Prostate gland (tissue), 2 donors: ENCODE measurements at places on chromosomes 6 and 20.

DNA sequence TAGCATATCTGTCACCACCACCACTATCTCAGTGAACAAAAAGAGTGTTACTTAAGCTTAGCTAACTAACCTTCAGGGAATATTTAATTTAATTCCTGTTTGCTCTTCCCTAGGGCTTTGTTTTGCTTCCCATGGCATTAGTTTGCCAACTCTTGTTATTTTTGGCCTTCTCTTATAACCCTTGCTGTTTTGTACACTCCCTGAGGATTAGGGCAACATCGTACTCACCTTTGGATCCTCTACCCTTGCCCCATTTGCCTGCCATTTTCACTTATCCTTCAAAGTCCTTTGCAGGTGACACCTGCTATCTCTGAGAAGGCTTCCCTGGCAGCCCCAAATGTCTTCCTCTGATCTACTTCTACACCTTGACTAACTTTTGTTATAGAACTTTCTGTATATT, 23.7 kb downstream of the ACOT13 start:
- DNase-seq = no peak

- no peak for DNase-seq
Measured at GRCh38 chr6:13425943-13426931, 61.2 kb downstream of the GFOD1 start.

DNA sequence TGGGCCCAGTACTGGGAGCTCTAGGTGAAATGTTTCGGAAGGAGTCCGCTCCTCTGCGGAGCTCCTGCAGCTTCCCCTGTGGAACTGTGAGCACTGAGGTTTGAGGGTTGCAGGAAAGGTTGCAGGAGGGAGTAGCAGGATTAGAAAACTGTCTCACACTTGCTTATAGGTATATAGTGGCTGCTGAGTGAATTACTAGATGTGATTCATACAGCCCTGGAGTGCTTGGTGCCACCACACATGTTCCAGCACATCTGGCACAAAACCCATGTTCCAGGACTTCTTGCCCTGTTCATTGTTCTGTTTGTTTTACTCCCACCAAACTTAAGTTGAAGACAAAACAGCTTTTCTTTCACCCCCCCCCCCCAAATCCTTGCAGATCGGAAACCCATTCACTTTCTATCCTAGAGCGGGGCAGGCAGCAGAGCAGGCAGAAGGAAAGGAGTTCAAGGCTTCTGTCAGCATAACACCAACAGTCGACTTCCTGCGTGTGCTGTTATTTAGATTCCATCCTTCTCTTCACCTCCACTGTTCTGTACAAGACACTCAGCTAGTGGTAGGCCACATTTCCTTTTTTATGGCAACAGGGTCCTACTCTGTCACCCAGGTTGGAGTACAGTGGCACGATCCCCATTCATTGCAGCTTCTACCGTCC, 669 bp upstream of the PEX6 start:
- peak; percentile 27 for DNase-seq

DNA sequence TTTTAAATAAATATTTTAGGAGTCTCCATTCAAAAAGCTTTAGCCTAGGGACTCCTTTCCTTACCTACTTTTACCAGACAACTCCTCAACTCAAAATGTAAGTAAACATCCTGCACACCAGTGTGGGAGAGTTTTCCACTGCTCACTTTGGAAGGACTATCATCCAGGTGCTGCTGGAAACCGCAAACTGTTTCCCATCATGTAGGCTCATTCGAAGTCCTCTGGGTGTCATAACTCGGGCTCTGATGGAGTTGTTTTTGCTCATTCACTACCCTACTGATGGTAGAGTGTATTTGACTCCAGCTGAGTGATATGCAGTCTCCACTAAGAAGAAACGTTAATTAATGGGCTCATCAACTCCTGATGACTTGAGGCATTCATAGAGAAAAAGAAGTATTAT, 136.5 kb upstream of the AKAP12 start:
- no peak for DNase-seq

DNA sequence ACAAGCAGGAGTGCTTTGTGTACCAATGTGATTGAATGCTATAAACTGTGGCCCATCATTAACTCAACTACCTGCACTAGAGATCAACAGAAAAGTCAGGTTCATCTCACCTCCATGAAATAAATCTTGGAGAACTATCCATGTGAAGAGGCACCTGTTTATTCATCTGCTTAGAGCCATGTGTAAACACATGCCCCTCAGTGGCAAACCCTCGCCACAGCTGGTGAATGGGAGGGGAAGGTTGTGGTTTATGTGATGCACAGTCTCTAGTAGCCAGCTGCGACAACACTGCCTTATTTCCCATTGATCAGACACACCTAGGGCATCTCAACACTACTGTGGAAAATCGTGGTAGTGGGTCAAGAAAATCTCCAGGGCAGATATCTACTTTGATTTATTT, 640.2 kb downstream of the PTPRT start:
- no peak for DNase-seq

DNA sequence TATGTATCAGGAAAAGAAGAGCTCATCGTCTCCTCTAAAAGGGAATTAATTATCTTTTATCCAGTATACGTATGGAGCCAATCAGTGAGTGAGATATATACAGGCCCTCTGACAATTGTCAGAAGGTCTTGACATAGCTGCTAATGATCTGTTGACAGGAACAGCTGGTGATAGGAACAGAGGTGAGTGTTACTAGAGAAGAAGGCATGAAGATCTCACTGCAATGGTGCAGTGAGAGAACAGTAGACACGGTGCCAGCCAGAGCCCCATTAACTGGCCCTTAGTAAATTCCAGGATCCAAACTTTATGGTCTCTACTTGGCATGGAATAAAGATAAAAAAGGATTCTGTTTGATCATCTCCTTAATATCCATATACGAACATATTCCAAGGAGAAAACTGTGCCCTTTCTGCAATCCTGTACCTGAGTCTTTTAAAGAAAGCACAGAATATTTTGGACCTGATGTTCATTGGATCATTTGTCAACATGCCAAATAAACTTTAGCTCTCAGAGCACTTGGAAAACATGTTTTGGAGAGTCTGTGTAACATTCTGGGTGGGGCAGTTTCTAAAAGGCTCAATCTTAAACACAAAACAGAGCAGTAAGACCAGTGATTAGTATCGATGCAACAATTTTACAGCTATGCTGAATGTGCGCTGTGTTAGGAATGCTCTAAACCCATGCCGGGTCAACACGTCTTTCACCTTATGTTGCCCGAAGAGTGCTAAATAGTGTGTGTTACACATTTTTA, 135.8 kb upstream of the CITED2 start:
- DNase-seq = no peak

DNA sequence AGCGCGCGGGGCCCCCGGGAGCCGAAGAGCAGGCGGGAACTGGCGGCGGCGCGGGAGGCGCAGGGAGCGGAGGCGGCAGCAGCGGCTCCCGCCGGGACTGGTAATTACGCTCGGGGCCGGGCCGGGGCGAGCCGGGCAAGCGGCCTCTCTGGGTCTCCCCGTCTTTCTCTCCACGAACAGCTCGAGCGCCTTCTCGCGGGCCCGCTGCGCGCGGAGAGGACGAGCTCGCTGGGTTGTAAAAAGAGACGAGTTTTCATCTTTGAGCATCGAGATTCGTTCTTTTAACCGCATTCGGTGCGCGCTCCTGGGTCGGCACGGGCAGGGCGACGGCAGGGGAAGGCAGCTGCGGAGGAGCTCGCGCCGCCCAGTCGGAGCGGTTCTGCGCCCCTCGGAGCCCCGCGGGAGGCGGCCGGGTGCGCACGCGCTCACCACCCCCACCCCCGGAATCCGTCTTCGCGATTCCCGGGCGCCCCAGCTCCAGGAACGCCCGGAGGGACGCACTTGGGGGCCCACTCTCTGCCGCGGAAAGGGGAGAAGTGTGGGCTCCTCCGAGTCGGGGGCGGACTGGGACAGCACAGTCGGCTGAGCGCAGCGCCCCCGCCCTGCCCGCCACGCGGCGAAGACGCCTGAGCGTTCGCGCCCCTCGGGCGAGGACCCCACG, 38.0 kb downstream of the YTHDF1 start:
- no peak for DNase-seq

DNA sequence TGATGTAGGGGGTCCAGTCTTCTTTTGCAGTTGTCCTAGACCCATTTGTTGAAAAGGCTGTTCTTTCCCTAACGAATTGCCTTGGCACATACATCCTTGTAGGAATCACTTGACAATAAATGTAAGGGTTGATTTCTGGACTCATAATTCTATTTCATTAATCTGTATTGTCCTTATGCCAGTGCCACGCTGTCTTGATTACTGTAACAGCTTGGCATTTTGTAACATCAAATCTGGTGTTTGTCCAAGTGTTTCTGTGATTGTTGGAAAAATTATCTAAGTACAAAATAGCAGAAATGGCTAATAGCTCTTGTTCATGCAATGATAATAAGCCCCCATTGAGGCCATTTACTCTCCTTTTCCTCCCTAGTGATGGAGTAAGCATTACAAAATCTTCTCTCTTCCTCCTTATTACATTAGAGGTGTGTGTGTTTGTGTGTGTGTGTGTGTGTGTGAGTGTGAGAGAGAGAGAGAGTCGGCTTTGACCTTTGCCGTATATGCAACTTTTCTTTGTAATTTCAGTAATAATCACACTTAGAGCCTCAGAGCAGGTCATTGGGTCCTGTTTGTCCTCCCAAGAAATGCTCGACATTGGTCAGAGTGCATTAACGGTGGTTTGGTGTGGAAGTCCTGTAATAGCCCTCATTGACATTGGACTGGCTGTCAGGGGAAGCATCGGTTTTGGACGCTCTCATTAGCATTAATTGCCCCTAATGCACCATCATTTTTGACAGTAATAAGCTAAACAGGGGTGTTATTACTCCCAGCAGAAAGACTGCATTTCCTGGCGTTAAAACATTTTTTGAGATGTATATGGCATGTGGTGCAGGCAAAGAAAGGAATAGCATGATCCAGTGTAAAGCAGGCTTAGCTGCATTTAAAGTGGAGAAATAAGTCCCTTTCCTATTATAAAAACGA, 40.7 kb upstream of the MROH8 start:
- DNase-seq = no peak

DNA sequence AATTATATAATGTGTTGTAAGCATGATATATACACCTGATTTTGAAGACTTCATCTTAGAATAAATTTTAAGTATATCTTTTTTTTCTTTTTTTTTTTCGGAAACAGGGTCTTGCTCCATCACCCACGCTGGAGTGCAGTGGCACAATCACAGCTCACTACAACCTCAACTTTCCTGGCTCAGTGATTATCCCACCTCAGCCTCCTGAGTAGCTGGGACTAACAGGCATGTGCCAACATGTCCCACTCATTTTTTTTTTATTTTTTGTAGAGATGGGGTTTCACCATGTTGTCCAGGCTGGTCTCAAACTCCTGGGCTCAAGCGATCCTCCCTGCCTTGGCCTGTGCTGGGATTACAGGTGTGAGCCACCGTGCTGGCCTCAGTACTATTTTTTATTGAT, 17.1 kb downstream of the VPS52 start:
- DNase-seq = no peak

GRCh38 chr6:24233813-24234442, 107.9 kb downstream of the NRSN1 start:
- no peak for DNase-seq

- DNase-seq = no peak
Measured at GRCh38 chr20:57438552-57438951, 47.4 kb downstream of the RBM38 start.

DNA sequence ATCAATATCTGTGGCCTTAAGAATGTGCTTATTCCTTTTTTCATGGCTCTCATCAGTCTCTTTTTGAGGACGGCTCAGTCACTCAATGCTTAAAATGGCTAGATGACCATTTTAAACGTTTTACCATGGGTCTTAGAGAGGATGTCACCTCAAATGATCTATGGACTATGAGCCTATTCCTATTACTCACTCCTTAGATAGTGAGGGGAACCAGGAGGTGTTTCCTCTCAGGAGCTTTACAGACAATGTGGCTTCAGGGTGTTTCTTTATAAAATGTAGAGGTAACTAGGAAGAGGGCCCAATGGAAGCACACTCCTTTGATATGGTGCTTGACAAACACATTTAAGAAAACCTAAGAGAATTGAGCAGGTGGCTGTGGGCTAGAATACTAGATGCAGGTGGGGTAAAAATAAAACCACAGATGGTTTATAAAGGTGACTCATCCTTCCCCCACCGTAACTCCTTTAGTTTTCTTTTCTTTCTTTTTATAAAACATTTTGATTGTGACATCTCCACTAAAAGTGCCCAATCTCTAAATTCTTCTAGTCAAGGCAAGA, 1.5 kb upstream of the TMEM200A start:
- DNase-seq = no peak

GRCh38 chr6:168967281-168967925, 286.2 kb downstream of the THBS2 start:
- DNase-seq = no peak

DNA sequence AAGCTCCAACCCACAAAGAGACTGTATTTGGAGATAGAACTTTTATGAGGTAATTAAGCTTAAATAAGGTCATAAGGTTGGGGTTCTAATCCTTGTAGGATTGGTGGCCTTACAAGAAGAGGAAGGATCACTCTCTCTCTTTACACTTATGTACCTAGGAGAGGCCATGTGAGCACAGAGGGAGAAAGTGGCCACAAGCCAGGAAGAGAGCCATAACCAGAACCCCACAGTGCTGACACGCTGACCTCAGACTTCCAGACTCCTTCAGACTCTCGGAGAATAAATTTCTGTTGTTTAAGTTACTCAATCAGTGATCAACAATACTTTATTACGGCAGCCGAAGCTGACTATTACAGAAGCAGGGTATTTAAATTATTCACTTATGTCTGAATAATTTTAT, 430.5 kb upstream of the EPHA7 start:
- DNase-seq = no peak

DNA sequence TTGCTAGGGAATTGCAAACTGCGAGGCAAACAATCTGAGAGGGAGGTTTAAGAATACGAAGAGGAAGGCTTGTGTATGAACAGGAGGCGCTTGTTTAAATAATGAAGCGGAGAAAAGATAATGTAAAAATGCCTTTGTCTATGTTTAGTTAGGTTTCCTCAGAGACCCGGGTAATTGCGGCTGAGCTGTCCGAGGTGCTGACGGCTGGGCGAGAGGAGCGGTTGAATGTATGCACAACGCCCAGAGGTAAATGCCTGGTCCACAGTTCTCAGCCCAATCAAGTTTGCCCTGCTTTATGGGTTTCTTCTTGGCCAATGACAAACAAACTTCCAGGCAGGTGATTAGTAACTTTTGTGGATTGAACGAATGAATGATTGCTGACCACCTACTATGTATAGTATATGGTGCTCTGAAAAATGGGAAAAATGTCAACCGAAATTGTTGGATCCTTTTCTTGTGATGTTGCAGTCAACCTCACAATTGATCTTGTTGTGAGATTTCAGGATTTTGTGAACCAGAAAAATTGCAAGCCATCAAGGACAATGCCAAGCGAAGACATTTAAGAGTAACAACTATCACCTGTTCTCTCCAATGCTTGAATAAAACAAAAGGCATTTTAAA, 38.3 kb upstream of the SLC32A1 start:
- peak; percentile 14 for DNase-seq

GRCh38 chr6:157644043-157644810, 178.8 kb upstream of the SNX9 start:
- DNase-seq = no peak

- no peak for DNase-seq
Measured at GRCh38 chr6:101268541-101268940, 125.0 kb upstream of the GRIK2 start.

GRCh38 chr20:37383229-37383989, 37.5 kb downstream of the SRC start:
- DNase-seq = no peak

GRCh38 chr6:156978948-156979347, 201.8 kb downstream of the ARID1B start:
- no peak for DNase-seq

- no peak for DNase-seq
Measured at GRCh38 chr6:49550492-49551077, at the start of gene C6orf141. Gene C6orf141, plus strand, starts transcription at chr6:49550668. Its CDS starts 125 bp downstream, at chr6:49550793.

- no peak for DNase-seq
Measured at GRCh38 chr6:97674802-97675201, 391.8 kb upstream of the MMS22L start.
